ENCODE measurements at places on chromosomes 5 and 9.

- no peak for DNase-seq
These were observed 41.0 kb upstream of the SLC36A1 start for GRCh38 chr5:151406322-151406947.

DNA sequence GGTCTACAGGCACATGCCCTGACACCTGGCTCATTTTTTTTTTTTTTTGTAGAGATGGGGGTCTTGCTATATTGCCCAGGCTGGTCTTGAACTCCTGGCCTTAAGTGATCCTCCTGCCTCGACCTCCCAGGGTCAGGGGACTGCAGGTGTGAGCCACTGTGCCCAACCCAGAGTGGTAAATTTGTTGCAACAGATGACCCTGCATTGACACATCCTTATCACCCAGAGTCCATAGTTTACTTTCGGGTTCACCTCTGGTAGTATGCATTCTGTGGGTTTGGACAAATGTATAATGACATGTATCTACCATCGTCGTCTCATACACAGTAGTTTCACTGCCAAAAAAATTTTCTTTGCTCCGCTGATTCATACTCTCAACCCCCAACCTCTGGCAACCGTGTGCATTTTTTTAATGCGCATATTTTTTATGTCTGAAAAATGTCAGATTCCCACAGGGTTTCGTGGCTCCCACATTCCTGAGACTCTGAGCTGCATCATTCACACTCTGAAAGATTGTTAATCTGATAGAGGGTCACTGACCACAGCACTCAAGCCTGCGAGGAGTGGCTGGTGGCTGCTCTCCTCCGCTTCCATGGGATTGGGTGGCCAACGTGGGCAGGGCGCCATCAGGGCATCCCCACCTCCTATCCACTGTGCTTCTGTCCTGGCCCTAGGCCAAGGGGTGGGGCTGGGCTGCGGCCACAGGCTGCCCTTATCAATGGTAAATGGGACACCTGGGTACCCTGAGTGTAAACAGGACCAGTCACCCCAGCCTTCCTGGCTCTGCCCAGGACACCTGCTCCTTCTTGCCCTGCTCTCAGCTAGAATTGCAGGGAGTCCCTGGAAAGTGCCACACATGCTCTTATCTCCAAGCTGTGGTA lies 9.6 kb downstream of the NDST1 start:
- DNase-seq = no peak

GRCh38 chr5:89707891-89708290 lies 701.7 kb downstream of the CETN3 start:
- DNase-seq = no peak

DNA sequence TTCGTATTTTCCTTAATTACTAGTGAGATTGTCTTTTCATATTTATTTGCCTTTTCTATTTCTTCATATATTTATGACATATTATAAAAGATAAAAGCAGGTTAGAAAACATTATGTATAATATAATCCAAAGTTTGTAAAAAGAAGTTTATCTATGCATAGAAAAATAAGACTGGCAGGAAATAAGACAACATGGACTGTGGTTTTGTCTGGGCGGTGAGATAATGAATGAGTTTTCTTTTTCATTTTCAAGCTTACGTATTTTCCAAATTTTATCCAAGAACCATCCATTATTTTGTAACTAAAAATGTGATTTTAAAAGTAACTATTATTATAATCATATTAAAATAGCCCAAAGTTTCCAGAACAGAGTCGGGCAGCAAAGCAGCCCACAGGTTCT lies 109.8 kb upstream of the MVB12B start:
- no peak for DNase-seq

DNA sequence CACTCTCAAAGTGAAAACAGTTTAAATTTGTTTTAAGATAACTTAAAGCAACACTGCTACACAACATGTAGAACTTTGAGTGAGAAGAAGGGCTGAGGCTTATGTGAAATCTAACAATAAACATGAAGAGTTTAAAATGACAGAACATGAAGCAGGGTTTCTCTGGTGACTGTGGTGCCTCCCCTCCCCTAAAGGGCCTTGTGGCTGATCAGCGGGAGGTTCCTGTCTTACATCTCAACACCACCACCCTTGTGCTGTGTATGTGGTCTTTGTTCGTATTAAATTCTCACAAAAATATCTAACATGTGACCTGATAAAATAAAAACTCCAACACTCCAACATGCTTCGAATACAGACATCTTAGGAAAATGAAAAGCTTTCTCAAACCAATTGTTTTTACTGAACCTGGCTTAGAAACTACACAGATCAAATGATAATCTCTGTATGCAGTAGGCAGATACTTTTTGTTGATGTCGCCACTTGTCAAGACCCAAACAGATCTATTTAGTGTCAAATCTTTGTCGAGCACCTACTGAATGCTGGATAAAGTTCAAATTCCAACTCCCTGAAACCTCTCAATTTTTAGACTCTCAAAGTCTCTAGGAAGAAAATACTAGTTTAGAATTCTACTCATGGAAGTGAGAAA lies 9.9 kb upstream of the IQGAP2 start:
- DNase-seq = peak; percentile 38

- no peak for DNase-seq
These were observed 57.4 kb downstream of the NRG2 start for GRCh38 chr5:139985733-139986132.

- DNase-seq = no peak
These were observed 352.6 kb downstream of the CDH12 start for GRCh38 chr5:22500556-22500955.

DNA sequence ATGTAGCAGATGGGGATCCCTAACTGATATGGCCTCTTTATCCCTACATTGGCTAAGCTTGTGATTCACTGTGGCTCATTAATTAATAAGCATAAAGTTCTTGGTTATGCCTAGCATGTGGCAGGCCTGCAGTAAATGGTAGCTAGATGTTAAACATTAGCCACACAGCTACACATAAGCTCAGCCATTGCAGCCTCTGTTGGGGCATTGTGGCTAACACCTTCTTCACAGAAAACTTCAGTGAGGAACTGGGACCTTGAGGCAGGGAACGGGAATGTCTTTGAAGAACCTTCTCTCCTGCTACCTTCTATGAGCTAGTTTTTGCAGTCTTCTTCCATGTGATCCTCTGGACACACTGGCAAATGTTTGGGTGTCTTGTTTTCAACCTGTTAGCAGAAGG lies 338.2 kb downstream of the NTRK2 start:
- DNase-seq = no peak

GRCh38 chr5:140800816-140801493 lies at the start of gene PCDHA3:
Gene PCDHA3 (plus strand): TSS chr5:140801057.
- no peak for DNase-seq

- no peak for DNase-seq
These were observed 3.8 kb downstream of the SPRY4 start for GRCh38 chr5:142320851-142321560.
